Cerebellum (tissue), 4 donors: ENCODE measurements at places on chromosomes 16 and 17.

GRCh38 chr17:2222901-2223616 is 80.5 kb downstream of the SMG6 start:
- DNase-seq = peak; percentile 49

DNA sequence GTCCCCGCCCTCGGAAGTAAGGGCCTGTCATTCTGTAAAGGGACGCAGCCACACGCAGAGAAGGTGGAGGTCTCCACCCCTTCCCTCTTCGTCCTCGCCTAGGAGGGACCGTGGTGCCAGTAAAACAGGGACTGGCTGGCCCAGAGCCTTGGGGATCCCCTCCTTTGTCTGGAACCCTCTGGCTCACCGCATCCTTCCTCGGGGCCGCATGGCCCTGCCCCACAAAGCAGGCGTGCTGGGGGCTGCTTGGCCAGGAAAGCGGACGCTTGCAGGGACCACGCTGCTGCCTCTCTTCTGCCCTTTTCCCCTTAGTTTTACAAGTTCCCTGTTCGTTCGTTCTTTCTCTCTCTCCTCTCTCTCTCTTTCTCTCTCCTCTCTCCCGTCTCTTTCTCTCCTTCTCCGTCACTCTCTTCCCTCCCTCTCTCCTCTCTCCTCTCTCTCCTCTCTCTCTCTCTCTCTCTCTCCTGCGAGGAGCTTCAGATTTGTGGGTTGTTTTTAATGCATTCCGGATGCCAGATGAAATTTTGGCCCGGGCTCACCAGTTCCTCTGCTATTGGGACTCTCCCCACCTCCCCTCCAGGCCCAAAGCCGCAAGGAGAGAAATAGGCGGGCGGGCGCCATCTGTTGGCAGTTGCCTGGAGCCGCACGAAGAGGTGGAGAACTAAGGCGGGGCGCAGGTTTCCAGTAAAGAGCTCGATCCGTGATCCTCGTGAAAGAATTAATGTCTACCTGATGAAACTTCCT is 35.1 kb upstream of the CDRT4 start:
- DNase-seq = peak; percentile 82

- DNase-seq = no peak
These were observed 3.7 kb upstream of the USP32 start for GRCh38 chr17:60395508-60396065.

DNA sequence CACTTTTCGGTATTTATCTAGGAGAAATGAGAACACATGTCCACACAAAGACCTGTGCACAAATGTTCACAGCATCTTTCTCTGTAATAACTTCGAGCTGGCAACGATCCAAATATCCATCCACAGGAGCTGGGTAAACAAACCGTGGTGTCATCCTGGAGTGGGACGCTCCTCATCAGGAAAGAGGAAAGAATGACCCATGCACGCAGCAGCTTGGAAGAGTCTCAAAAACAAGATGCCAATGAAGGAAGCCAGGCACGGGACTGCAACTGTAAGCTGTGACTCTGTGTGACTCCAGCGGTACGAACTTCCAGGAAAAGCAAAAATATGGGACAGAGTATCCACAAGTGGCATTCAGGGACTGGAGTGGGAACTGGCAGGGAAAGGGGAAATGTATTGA is 36.7 kb upstream of the CIBAR2 start:
- DNase-seq = no peak

DNA sequence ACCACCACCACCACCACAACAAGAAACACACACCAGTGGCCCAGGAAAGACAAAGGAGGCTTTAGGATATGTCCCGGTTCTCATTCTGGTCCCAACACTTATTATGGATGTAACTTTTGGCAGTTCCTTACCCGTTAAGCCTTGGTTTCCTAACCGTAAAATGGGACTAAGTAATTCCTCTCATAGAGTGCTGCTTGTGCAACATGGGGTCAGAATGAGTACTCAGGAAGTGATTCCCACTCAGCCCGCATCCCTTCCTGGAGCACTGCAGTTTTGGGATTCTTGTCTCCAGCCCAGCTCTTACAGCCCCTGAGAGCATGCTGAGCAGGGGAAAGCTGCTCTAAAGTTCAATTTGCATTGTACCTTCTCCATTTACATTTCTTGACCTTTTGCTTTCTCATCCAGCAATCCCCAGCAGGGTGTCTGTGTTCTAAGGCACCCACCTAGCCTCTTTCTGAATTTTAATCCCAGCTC is 262.6 kb downstream of the PRKCA start:
- no peak for DNase-seq

GRCh38 chr16:17432901-17433576 is 37.7 kb downstream of the XYLT1 start:
- no peak for DNase-seq

DNA sequence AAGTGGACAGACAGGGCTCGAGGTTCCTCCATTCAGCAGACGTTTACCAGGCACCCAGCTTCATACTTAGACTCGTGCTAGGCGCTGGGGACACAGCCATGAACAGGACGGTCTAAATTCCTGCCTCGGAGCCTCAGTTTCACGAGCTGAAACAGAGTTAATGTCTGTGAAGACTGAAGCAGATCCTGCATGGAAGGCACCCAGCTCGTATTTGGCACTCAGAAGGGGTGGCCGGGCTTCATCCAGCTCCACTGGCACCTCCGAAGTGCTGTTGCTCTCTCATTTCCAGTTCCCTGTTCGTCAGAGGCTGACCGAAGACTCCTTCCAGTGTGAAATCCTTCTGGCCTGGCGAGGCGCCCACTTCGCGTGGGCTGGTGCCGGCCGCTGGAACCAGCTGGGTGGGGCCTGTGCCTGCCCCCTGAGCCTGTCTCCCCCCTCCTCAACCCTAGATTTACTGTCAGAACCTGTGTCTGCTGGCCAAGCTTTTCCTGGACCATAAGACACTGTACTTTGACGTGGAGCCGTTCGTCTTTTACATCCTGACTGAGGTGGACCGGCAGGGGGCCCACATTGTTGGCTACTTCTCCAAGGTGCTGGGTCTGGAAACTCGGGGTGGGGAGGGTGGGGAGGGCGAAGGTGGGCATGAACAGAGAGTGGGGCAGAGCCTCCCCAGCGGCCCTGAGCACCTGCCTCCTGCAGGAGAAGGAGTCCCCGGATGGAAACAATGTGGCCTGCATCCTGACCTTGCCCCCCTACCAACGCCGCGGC is 5.8 kb downstream of the PRSS8 start:
- no peak for DNase-seq

DNA sequence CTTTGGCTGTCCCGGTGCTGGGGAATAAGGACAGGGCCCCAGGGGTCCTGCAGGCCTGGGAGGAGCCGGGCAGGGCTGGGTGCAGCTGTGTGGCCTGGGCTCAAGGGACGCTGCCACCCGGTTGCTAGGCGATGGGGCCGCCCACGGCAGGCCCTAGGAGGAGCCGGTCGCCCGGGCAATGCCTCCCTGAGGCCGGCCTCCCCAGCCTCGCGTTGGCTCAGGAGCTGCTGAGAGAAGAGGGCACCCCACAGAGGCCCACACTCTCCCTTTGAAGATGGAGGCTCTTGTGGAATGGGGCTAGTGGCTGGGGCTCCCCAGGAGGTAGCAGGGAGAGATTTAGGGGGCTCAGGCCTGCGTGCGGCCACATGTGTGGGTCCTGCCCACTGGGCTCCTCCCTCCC is at the start of gene CIBAR2:
Gene CIBAR2, minus strand, starts transcription at position 109 of the 400 bp plus-strand sequence. CDS start 120 bp downstream, outside the sequence.
- DNase-seq = no peak

DNA sequence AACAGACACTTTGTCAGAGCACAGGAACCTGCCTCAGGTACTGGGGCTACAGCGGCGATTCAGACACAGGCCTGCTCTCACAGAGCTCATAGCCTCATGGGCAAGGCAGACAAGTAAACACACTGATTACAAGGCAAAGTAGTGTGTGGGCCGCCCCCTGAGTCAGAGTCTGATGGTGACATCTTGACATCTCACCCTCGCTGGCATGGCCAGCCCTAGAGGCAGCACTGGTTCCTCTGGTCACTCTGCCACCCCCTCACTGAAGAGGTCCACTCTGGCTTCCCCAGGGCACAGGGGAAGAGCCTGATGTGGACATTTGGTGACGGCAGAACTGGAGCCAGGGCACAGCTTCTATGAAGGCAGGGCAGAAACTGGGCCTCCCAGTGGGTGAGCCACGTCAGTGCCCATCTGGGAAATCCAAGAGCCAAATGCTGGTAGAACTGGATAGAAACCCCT is 32.9 kb upstream of the TOB1 start:
- no peak for DNase-seq

- DNase-seq = no peak
These were observed 11.5 kb upstream of the KRT38 start for GRCh38 chr17:41452281-41452680.

DNA sequence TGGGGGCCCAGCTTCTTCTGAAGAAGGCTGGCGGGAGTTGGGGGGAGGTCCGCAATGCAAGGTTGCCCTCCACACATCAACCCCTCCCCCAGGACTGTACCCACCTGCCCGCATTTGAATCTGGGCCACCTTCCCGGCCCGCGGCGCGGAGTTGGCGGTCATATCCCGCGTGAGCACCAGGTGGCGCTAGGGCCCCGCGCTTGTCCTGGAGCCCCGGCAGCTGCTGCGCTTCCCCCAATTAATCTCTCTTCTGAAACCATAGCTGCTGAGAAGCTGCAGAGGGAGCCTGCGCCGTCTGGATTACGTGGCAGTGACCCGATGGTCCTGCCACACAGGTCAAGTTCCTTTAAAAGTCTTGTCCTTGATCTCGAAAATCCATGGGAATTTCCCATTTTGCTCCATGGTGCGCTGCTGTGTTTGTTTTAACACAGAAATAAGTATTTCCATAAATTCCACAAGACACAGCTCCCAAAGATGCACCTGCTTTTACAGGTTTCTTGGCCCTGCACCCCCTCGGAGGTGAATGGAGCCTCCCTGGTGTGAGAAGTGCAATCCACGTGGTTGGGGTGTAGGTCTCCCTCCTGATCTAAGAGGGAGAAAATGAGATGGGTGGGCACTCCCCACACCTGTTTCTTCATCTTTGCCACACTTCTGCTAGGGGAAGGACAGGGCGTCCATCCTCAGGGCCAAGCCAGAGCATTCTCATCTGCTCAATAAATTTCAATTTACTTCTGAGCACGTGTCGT is 22.1 kb downstream of the COX4I1 start:
- peak; percentile 83 for DNase-seq

DNA sequence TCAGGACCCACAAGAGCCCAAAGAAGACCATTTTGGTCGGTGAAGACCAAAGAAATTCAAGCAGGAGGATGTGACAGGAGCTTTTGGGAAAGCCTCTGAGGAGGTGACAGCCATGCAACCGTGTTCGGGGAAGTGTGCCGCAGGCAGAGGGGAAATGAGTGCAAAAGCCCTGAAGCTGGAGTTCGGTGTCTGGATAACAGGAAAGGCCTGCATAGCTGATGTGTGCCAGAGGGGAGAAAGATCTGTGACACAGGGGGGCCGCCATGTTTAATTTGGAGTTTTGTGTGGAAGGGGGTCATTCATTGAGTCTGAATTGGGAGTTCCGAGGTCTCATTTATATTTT is 870 bp upstream of the ZC3H7A start:
- no peak for DNase-seq

DNA sequence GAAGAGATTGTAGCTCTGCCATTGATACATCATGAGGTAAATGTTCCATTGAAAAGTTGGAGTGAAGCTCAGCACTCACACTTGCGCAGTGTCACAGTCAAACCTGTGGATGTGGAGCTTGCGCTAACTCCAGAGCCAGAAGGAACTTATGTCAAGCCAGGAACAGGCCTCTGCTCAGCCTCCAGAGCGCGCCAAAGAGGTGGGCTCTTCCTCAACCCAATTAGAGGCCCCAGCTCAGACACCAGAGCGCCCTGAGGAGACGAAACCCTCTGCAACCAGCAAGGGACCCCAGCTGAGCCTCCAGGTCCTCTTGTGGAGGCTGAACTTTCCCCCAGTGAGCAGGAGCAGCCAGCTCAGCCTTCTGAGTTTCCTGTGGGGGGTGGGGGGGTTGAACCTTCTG is 61.5 kb upstream of the FBXO47 start:
- DNase-seq = no peak

- DNase-seq = no peak
These were observed 7.3 kb downstream of the TAT start for GRCh38 chr16:71569621-71570020.

DNA sequence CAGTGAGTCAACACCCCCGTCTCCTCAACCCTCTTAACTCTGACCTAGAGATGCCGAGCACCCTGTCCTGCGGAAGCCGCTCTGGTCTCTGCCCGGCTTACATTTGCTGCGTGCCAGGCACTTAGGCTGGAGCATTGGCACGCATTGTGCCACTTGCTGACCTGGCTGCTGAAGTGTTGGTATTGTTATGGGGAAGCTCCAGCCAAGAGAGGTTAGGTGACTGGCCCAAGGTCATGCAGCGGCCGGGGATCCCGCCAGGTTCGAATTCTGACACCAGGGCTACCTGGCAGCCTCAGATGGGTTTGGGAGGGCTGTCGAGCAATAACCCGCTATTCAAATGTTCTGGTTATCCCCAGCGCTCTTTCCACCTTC is 5.0 kb upstream of the HSD17B1 start:
- DNase-seq = no peak

- no peak for DNase-seq
These were observed 2.6 kb downstream of the CTRB2 start for GRCh38 chr16:75204410-75204758.

- DNase-seq = peak; percentile 83
These were observed 23.2 kb downstream of the TMEM92 start for GRCh38 chr17:50297407-50297865.

GRCh38 chr17:73855720-73856333 is 211.6 kb upstream of the SDK2 start:
- DNase-seq = no peak

GRCh38 chr17:81832608-81833159 is 407 bp downstream of the MCRIP1 start:
- peak; percentile 29 for DNase-seq

DNA sequence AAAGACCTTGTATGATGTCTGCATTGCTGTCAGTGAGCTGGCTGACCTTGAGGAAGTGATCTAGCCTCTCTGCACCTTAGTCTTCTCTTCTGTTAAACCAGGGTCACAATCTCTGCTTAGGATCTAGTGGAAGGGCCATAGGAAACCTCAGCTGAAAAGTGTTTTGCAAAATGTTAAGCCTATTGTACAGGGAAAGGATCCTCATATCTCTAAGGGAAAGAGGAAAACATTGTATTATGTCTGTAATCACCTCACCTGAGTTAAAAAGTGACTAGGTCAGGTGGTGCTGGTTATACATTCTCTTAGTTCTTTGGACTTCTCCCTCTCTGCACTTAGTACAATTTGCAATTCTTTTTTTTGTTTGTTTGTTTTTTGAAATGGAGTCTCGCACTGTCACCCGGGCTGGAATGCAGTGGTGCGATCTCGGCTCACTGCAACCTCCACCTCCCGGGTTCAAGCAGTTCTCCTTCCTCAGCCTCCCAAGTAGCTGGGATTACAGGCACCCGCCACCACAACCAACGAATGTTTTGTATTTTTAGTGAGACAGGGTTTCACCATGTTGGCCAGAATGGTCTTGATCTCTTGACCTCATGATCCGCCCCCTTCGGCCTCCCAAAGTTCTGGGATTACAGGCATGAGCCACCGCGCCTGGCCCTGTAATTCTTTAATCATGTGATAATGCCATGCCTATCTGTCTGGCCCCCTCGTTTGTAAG is 2.0 kb upstream of the SEPHS2 start:
- DNase-seq = no peak

GRCh38 chr17:12664894-12665262 is 812 bp upstream of the MYOCD start:
- DNase-seq = no peak

- peak; percentile 58 for DNase-seq
These were observed 1.2 kb downstream of the DUSP14 start for GRCh38 chr17:37490638-37491614.
